ENCODE measurements at places on chromosomes 5 and 9.

- no peak for DNase-seq
Observed at GRCh38 chr5:92912283-92912682, 668.7 kb downstream of the NR2F1-AS1 start.

GRCh38 chr5:143562935-143563334, 159.4 kb upstream of the NR3C1 start:
- peak; percentile 48 for DNase-seq

DNA sequence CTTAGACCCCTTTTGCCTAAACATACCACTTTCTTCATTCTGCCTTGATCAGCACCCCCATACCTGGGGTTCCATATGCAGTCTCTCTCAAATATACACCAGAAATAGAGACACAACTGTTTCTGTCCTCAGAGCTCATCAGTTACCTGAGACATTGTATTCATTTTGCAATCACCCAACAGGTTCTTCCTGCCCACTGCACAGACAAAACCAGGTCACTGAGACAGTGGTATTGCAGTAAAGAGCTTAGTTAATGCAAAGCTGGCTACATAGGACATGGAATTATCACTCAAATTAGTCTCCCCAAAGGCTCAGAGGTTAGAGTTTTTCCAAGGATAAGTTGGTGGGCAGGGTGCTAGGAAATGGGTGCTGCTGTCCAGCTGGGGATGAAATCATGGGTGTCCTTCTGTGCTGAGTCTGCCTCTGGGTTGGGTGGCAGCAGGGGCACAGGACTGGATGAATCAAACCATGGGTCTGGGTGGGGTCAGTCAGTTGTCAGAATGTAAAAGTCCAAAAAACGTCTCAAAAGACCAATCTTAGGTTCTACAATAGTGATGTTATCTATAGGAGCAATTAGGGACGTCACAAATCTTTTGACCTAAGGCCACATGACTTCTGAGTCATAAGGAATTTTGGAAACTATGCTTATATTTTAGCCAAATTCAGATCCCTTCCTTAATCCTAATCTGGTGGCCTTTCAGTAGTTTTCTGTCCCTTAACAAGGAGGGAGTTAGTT, 41.0 kb downstream of the KCNV2 start:
- no peak for DNase-seq

- DNase-seq, result peak; percentile 99
Observed at GRCh38 chr5:400282-401145, 42.5 kb upstream of the EXOC3 start.

DNA sequence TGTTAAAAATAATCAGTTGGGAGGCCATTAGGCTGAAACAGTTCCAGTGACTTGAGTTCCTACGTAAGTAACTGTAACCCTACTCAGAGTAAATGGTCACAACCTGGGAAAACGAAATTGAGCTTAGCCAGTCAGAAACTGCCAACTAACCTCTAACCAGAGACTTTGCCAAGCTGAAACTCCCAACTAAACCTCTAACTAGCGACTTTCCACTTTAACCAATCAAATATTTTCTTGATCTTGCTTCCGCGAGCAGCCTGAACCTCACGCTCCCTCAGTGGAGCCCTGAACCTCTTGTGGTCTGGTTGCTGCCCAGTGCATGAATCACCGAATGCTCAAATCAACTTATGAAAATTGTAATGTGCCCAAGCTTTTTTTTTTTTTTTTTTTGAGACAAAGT, 156.2 kb downstream of the MED10 start:
- DNase-seq, result no peak

DNA sequence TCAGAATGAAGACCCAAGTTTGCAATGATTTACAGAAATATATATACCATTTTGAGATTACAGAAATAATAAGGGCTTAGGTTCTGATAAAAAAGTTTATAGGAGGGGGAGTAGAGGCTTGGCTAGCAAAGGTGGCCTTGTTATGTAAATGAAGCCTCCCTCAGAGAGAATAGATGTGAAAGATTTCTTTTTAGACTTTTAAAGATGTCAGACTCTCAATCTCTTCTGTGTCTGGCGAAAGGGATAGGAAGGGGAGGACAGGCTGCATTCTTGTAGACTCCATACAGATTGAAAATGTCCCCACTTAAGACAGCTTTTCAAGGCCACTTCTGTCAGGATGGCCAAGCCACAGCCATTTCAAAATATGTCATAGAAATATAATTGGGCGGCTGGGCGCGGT, 63.1 kb upstream of the CLINT1 start:
- no peak for DNase-seq

DNA sequence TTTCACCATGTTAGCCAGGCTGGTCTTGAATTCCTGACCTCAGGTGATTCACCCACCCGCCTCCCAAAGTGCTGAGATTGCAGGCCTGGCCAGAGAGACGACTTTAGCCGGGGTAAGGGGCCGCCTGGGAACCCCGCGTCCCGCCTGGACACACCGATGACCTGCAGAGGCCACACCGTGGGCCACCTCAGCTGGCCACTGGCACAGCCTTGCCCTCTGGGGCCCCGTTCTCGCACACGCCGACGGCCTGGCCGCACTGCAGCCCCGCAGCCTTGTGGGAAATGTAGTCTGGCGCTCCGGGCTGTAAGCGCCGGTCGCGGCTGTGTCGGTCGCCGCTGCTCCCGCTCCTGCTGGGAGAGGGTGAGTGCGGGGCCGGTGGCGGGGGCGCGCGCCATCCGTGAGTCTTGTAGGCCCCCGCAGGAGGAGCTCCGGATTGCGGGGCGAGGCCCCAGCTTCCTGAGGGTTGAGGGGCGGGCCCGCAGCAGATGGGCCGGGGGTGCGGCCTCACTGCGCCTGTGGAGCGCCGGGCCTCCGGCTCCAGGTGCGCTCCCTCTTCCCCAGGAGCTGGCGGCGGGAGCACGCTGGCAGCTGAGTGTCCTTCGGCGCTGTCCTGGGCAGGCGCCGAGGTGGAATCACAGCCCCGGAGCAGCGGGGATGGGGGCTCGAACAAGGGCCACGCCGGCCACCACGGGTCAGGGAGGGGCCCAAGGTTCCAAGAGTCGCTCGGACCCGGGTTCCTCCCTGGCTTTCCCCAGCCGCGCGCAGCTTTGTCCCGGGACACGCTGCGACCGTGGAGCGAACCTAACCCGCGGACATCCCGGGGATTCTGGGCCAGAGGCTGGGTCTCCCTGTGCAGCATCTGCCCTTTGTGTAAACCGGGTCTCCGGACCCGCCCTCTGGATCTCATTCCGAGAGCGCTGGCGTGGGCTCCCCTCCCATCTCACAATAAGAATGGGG, at the start of gene ZFP2:
Gene ZFP2, plus strand, starts transcription at position 299 of the 957 bp plus-strand sequence. CDS start 35,401 bp downstream, outside the sequence.
- peak; percentile 38 for DNase-seq

GRCh38 chr5:178547753-178548415, 42.3 kb downstream of the COL23A1 start:
- DNase-seq, result no peak

DNA sequence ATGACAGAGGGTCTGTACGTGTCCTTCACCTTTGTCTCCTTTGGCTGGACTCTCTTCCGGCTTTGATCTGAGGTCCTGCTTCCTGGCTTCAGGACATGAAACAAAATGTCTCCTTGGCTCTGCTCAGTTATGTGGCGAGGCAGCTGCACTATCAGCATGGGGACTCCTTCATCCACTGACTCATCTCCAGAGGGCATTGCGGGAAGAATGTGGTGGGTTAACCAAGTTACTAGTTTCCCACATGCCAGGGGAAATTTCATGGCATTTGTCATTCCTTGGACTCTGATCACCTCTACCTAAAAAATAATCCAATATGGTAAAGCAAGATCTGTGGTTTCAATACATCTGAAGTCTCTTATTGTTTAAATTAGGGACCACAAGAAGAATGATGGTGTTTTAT, 259.7 kb downstream of the MED10 start:
- no peak for DNase-seq

- no peak for DNase-seq
Observed at GRCh38 chr9:87562062-87562461, 64.4 kb downstream of the DAPK1 start.

- peak; percentile 32 for DNase-seq
Observed at GRCh38 chr5:78162253-78162862, 132.1 kb downstream of the AP3B1 start.

DNA sequence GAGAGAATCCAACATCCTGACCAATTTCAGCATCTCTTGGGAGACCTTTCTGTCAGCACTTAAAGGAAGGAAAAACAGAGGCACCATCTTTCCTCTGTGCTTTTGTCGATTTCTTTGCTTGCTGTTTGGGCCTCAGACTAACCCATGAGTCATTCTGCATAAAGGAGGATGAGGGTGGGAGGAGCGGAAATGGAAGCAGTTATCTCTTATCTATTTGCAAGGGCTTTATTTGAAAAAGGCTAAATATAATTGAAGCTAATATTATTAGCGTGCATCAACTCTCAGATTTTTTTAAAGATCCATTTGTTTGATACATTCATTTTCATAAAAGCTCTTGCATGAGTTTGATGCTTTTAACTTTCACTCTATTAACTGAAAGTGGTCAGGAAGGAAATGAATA, 72.9 kb downstream of the ZNF622 start:
- no peak for DNase-seq

DNA sequence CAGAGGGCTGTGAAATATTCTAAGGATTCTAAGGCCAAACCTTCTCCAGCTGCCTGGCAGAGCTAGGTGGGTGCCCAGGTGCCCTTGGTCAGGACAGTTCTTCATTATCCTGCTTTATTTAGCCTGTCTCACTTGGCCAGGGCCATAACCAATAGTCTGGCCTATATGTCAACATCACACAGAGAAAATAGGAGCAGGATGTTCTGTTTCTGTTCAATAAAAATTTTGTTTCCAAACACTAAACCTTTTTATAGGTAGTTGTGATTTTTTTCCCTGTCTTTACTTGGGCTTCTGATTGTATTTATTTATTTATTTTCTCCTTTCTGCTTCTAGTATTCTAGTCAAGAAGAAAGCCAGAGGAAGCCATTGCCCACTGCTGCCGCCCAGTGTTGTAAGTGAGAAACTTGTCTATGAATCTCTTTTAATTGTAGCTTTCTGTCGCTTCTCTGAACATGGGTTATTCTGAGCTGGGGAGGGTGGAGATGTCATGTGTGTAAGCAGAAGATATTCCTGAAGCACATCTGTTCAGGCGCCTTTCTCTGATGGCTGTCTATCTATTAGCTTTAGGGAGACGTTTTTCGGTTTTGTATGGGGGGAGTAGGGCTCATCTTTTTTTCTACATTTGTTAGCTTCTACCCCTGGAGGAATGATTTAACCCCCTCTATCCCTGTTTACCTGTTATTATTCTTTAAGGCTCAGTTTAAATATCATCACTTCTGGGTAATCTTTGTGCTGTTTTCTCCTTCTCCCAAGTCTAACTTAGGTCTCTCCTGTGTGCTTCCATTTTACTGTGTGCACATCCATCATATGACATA, 97.1 kb downstream of the UNC13B start:
- peak; percentile 79 for DNase-seq

- DNase-seq, result no peak
Observed at GRCh38 chr5:83871533-83872395, 151.1 kb upstream of the HAPLN1 start.

DNA sequence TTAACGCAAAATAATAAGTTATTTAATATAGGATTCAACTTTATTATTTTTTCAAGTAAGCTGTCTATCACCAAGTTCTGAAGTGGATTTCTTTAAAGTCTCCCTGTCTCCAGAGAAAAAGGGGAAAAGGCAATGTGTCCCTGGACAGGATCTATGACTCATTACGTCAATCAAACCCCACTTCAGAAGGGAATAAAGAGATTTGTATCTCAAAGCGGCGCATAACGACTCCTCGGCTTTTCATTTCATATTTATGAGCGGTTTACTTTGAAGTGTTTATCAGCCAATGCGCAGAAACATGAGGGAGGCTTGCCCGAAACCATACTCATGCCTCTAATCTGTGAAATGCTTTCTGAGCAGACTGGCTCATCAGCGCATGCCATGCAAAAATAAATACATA, 938.6 kb upstream of the WWC1 start:
- no peak for DNase-seq

- no peak for DNase-seq
Observed at GRCh38 chr9:108209132-108209685, 646.6 kb downstream of the ACTL7B start.

GRCh38 chr9:20472342-20473045, 149.8 kb downstream of the MLLT3 start:
- DNase-seq, result no peak

GRCh38 chr5:139177809-139178588, 20.2 kb downstream of the SIL1 start:
- no peak for DNase-seq

DNA sequence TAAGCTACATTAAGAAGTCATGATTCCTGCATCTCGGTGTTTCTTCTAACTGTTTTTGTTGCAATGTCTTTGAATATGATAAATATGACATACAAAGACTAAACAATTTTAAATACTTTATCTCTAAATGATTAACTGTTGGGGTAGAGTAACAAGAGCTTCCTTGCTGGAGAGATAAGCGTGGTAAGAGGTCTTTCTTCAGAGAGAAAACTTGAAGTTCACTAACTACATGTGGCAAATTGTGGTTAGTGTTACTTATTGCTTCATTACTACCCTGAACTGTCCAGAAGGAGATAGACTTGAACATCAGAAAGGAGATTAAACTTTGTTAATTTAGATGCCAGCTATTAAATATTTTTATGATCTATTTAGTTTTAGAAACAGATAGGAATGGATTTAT, 7.0 kb upstream of the ARSB start:
- DNase-seq, result no peak
